Mesothelial cell of epicardium (in vitro differentiated cells): ENCODE measurements at places on chromosomes 3 and 15.

GRCh38 chr3:15298504-15298903, 33.9 kb downstream of the SH3BP5 start:
- DNase-seq: no peak

- no peak for DNase-seq
Observed at GRCh38 chr3:71078723-71079525, 504.6 kb downstream of the FOXP1 start.

- no peak for DNase-seq
Observed at GRCh38 chr3:49602877-49603411, 48.7 kb downstream of the BSN start.

DNA sequence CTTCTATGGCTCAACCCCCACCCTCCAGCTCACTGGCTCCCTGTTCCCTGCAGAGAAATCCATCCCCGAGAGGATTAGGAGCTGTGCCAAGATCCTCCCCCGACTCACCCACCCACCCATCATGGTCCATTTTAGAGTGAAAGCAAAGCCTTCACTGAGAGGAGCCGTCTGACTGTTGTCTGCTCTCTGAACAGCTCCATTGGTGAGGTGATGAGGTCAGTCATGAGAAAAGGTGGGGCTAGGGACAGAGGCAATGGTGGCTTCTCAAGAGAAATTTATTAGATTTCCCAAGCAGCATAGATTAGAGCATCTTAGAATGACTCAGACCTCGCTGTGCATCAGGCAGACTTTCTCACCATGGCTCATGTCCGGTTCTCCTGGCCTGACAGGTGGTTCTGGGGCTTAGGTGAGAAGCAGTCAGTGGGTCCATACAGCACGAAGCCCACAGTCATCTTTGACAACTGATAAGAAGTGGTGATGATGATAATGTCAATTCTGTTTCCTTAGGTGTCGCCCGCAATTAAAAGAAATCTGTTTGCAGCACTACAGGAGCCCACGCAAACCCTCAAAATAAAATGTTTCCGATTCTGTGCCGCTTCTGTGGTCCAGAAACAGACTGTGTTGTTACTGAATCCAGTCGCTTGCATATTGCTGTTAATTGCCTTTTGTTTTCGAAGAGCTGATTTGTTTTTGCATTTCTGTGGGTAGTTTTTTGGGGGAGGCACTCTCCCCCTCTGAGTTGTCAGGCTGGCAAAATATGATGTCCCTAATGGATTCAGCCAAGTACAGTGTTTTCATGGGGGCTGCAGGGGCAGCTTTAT, 24.8 kb upstream of the RHO start:
- no peak for DNase-seq

- no peak for DNase-seq
Observed at GRCh38 chr15:39624806-39625205, 43.9 kb downstream of the THBS1 start.

GRCh38 chr3:171267104-171267503, 193.1 kb downstream of the TNIK start:
- DNase-seq: no peak

DNA sequence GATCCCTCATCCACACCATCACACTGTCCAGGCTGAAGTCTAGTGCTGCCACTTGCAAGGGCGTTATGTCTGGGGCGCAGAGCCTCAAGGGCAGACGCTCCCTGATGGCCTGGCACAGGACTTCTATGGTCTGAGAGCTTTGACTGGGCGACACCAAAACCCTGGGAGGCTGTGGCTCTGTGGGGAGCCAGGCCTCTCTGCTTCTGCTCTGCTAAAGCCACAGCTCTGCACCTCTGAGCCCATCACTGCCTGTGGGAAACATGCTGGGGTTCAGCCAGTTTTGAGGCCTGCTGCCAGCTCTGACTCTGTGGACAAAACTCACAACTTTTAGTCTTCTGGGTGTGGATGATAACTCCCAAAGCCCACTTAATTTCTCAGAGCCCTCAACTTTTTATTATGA, 6.3 kb upstream of the LCTL start:
- DNase-seq: no peak
